Right ventricle myocardium inferior (tissue), 1 donor: ENCODE measurements at places on chromosomes 5 and 9.

DNA sequence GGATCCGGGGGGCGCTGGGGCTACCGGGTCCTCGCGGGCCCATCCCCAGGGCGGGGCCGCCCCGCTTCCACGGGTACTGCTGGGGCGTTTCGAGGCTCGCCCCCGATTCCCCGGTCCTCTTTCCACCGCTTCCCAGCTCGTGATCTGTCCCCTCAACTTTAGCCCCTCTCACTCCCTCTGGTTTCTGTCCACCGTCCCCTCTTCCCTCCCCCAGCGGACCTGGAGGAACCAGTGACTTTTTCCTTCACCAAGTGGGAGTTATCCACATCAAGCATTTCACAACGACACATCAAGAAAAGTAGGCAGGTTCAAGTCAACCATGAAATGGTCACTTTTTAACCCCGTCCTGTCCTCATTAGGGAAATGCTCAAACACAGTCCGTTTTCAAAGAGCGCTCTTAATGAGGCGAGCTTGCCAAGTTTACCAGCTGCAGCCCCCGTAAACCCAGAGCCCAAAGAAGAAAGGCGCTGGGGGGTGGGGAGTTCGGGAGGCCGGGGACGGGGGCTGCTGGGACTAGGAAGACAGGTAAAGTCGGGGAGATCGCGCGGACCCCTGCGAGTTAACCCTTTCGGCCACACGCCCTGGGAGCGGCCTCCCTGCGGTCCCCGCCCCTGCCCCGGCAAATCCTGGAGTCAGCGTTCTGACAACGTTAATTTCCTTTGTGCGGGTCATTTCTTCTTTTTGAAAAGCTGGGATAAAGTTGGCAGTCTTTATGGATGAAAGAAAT, 2.1 kb upstream of the NFIB start:
- peak; percentile 66 for DNase-seq

GRCh38 chr5:57499262-57500050, 16.8 kb upstream of the ACTBL2 start:
- no peak for DNase-seq

DNA sequence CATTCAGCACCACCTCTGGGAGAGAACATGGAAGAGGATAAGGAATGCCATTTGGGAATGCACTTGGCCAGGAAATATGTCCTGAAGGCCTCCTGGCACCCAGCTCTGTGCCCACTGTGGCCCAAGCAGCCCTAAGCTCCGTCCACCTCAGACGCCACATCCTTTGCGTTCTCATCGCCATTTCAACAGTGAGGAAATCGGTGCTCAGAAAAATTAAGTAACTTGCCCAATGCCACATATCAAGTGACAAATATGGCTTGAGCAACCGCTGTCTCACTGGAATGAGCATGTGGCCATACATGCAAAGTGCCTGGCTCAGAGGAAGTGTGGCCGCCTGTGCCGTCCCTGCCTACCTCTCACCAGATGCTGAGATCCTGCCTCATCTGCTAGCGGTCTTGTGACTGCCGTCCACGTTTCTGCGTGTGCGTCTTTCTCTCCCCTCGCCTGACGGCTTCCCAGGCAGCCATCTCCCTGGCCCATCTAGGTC, 984 bp upstream of the DOK3 start:
- peak; percentile 78 for DNase-seq

DNA sequence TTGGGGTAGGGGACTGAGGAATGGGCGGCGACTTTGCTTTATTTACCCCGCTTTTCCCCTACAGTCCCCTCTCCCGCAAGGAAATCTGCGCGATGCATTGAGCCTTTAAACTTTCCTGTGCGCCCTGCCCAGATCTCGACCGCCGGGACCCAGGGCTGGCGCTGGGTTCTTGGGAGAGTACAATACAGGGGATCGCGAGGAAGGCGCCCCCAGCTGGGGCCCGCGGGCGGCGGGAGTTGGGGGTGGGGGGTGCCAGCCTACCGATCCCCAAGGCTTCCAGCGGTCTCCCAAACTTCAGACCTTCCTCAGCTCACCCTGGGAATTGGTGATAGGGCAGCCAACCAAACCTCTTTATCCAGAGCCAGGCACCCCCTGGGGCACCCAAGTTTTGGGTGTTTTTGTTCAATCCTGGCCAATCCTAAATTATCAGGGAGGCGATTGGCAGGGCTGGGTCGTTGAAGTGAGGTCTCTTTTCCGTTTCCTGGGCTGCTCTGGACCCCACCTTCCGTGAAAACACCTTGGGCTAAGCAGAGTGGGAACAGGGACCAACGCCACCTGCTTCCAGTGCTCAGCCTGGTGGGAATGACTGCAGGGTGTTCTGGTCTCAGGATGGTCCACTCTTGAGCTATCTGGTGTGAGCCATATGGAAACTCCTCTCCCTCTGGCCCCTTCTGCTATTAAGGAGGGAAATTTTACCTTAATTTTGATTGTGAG, 51.4 kb upstream of the DAB2IP start:
- DNase-seq = no peak

- DNase-seq = no peak
Measured at GRCh38 chr5:68224509-68225187, 9.1 kb downstream of the PIK3R1 start.
